ENCODE measurements at places on chromosomes 3 and 15. TPM values are rescaled to one million over a fixed set of nuclear protein-coding genes. Genes with fewer than 3 reads are reported as not detected.

- H3K4me1 ChIP-seq: no peaks in the 10 kb centered on the region
- H3K36me3 ChIP-seq: no peaks in the 10 kb centered on the region
- H3K4me3 ChIP-seq: no peak overlapping the region
- no peak for DNase-seq
- peaks cover 33% of the 10 kb centered on the region for H3K27me3 ChIP-seq
- H3K27ac ChIP-seq: no peak overlapping the region
These were observed 3.3 kb downstream of the CHRD start for GRCh38 chr3:184383033-184383740.

GRCh38 chr15:59993950-59994401, 10.1 kb upstream of the FOXB1 start:
- DNase-seq: peak; percentile 85
- H3K27me3 ChIP-seq: peaks cover 5% of the 10 kb centered on the region
- H3K4me3 ChIP-seq: peak overlapping the region; percentile 88

DNA sequence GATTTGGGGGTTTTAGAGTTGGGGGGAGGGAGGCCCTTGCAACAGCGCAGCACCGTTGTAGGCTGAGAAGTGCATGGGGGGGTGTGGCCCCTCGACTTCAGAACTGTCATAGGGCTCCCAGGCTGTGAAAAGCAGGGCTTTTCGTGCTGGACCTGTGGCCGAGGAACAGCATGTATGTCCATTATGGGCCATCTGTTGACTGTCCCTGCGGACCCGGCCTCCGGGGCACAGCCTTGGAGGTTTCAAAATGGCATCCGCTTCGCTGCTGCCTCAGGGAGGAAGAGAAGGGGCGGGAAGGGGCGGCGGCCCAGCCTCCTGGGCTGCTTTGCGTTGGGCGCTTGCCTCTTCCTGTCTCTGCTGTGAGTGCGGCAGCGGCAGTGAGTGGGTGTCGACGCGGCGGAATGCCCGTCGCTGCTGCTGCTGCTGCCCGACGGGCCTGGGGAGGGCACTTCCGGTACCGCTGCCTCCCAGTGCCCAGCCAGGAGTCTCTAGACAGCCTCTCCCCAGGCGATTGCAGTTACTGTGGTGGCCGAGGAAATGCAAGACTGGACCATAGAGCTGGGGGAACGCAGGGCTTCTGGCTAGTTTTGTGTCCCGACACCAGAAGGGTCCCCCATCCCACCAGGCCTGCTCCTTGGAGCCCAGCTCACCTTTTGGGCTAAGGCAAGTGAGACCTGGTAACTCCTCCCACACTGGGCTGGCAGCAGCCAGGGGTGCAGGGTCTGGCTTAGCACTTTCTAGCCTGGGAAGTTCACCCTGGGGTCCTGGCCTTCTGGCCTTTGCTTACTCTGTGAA, 1.9 kb downstream of the GNAI2 start:
- H3K36me3 ChIP-seq: peaks cover 11% of the 10 kb centered on the region
- H3K27me3 ChIP-seq: no peaks in the 10 kb centered on the region
- H3K27ac ChIP-seq: no peak overlapping the region
- H3K4me3 ChIP-seq: peak overlapping the region; percentile 96
- H3K4me1 ChIP-seq: peaks cover 15% of the 10 kb centered on the region
- DNase-seq: peak; percentile 85

DNA sequence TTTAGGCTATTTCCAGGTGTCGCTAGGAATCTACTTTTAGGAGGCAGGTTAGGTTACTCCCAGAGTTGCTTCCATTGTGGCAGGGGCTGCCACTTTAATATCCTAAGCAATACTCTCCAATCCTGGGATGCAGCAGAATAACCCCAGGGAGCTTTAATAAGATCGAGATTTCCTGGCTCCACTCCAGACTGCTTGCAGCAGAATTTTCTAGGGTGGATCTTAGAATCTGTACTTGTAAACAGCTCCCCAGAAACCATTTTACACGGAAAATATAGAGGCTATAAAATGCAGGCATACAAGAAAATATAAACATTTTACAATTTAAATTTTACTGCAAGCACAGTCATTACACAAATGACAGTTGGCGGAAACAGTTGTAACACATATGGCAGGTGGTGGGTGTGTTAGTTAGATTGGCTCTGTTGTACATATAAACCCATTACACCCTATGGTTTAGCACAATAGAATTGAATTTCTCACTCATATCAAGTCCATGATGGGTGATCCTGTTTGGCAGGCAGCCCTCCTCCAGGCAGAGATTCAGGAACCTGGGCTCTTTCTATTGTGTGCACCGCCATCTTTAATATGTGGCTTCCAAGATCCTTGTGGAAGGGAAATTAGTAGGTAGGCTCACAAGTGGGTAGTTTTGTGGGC, 35.0 kb upstream of the TNFAIP8L3 start:
- no peaks in the 10 kb centered on the region for H3K4me1 ChIP-seq
- no peak for DNase-seq
- no peaks in the 10 kb centered on the region for H3K27me3 ChIP-seq

GRCh38 chr3:149371001-149371722, 6.3 kb downstream of the TM4SF1 start:
- peaks cover 5% of the 10 kb centered on the region for H3K4me1 ChIP-seq
- no peaks in the 10 kb centered on the region for H3K36me3 ChIP-seq
- no peak overlapping the region for H3K4me3 ChIP-seq
- no peak for DNase-seq
- no peak overlapping the region for H3K27ac ChIP-seq

GRCh38 chr15:80207887-80208286, 44.1 kb downstream of the CTXND1 start:
- peak overlapping the region; percentile 31 for H3K4me3 ChIP-seq
- no peaks in the 10 kb centered on the region for H3K27me3 ChIP-seq
- DNase-seq: no peak
- H3K27ac ChIP-seq: no peak overlapping the region
- no peaks in the 10 kb centered on the region for H3K36me3 ChIP-seq
- H3K4me1 ChIP-seq: no peaks in the 10 kb centered on the region

- no peaks in the 10 kb centered on the region for H3K4me1 ChIP-seq
- DNase-seq: peak; percentile 58
- no peak overlapping the region for H3K4me3 ChIP-seq
- H3K27me3 ChIP-seq: no peaks in the 10 kb centered on the region
- H3K36me3 ChIP-seq: peaks cover 3% of the 10 kb centered on the region
- no peak overlapping the region for H3K27ac ChIP-seq
These were observed 445.1 kb upstream of the RBMS3 start for GRCh38 chr3:28835751-28836150.

DNA sequence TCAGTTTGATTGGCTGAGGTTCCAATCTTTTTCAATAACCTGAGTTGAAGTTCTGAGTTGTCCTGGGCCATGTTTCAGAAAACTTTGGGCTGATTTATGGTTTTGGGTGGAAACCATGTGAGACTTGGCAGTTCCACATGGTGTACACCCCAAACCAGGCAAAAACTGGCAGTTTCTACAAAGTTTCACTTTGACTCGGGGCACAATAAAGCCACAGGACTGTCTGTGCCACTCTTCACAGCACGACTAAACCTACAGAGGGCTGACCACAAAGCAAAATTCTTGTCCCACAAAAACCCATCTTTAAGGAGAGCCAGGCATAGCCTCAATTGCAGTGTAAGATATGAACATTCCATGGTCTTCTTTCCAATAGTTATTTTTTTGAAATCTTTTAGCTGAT, 155.0 kb downstream of the DUT start:
- no peak overlapping the region for H3K27ac ChIP-seq
- H3K4me3 ChIP-seq: no peak overlapping the region
- no peaks in the 10 kb centered on the region for H3K4me1 ChIP-seq
- H3K27me3 ChIP-seq: no peaks in the 10 kb centered on the region

DNA sequence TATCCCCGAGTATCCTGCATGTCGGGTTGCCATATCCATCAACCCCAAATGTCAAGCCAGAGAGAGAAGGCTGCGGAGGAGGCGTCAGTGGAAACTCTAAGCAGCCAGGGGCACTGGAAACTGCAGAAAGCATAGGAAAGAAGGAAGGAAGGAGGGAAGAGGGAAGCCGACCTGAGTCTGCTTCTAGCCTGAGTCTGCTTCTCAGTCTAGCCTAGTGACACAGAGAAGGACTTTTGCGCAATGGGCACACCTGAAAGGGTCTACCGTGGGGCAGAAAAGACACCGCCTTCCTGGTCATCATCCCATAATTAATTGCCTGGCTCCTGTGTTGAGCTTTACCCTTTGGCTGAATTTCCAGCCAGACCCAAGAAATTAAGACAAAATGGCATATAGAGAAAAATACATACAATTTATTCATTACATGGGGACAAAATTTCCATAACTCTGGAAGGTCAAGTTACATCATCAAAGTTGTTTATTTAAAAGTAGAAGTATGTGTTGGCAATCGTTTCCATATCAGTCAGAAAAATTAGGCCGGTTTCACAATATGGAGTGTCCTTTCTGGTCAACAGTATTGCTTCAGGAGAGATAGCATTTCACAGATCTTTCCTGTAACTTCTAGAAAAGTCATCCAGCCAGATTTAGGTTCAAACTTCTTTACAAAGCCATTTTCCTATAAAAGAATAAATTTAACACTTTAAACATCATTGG, 10.3 kb downstream of the BCL2A1 start:
- no peaks in the 10 kb centered on the region for H3K4me1 ChIP-seq
- no peaks in the 10 kb centered on the region for H3K36me3 ChIP-seq
- H3K4me3 ChIP-seq: no peak overlapping the region
- no peak overlapping the region for H3K27ac ChIP-seq

GRCh38 chr3:71370467-71370866, 213.1 kb downstream of the FOXP1 start:
- H3K27me3 ChIP-seq: no peaks in the 10 kb centered on the region
- no peak overlapping the region for H3K27ac ChIP-seq
- H3K36me3 ChIP-seq: no peaks in the 10 kb centered on the region
- H3K4me1 ChIP-seq: peaks cover 9% of the 10 kb centered on the region
- DNase-seq: no peak
- H3K4me3 ChIP-seq: no peak overlapping the region

GRCh38 chr15:60110909-60111308, 106.8 kb downstream of the FOXB1 start:
- peaks cover 4% of the 10 kb centered on the region for H3K36me3 ChIP-seq
- peaks cover 7% of the 10 kb centered on the region for H3K4me1 ChIP-seq
- no peak overlapping the region for H3K27ac ChIP-seq
- no peak for DNase-seq

DNA sequence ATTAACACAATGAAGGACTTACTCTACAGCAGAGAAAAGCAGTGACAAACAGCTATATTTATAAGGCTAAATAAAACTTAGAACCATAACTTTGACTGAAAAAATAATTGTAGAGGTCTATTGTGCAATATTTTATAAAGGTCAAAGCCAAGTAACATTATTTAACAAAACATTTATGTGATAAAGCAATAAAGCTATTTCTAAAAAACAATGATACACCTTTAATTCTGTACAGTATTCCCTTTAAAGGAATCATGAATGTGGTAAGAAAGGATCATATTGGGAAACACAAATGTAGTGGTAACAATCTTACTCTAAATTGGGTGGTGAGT, 236.4 kb downstream of the ISL2 start:
- H3K27ac ChIP-seq: no peak overlapping the region
- no peaks in the 10 kb centered on the region for H3K4me1 ChIP-seq
- H3K36me3 ChIP-seq: 0 out of 2 replicates have a peak, but pooled peaks cover 1% of the 10 kb centered on the region
- no peaks in the 10 kb centered on the region for H3K27me3 ChIP-seq
- no peak for DNase-seq

- peaks cover 4% of the 10 kb centered on the region for H3K4me1 ChIP-seq
- no peaks in the 10 kb centered on the region for H3K36me3 ChIP-seq
- H3K27me3 ChIP-seq: no peaks in the 10 kb centered on the region
- no peak overlapping the region for H3K4me3 ChIP-seq
- H3K27ac ChIP-seq: no peak overlapping the region
- no peak for DNase-seq
These were observed 199.3 kb upstream of the GOLIM4 start for GRCh38 chr3:168295027-168295426.

GRCh38 chr3:155771126-155771525, 26.3 kb upstream of the PLCH1 start:
- H3K27ac ChIP-seq: no peak overlapping the region
- no peaks in the 10 kb centered on the region for H3K27me3 ChIP-seq
- DNase-seq: no peak
- peaks cover 11% of the 10 kb centered on the region for H3K36me3 ChIP-seq
- H3K4me3 ChIP-seq: no peak overlapping the region

DNA sequence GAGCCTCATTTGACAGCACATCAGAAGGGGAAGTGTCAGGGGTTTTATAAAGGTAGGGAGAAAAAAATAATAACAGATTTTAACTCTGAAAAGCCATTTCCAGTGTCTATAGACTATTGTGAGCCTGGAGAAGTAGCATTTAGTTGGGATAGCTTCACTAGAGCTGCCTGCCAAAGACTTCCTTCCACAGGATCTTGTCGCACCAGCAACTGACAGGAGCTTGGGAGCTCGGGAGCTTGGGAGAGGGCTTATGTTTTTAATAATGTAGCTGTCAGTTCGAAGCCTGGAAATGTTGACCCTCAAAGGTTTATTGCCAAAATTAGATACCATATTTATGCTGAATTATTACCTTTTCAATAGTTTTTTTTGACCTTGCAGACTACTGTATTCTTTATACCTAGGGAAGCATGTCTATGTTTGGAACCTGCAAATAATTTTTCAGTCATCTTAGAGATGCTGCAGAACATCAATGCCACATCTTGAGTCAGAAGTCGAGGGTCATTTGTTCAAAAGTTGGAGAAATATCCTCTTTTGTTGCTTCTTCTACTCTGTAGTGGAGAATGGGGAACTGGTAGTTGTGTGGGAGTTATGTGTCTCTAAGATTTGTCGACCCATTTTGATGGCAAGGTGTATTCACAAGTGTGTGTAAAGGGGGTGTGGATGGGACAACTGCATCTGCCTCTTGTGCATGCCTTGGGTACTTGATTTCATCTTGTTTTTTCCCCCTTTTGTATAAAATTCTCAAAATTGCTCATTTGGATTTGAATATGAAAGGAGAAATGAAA, 41.7 kb downstream of the ARPP21 start:
- H3K4me3 ChIP-seq: no peak overlapping the region
- no peaks in the 10 kb centered on the region for H3K4me1 ChIP-seq
- H3K36me3 ChIP-seq: no peaks in the 10 kb centered on the region
- no peaks in the 10 kb centered on the region for H3K27me3 ChIP-seq

DNA sequence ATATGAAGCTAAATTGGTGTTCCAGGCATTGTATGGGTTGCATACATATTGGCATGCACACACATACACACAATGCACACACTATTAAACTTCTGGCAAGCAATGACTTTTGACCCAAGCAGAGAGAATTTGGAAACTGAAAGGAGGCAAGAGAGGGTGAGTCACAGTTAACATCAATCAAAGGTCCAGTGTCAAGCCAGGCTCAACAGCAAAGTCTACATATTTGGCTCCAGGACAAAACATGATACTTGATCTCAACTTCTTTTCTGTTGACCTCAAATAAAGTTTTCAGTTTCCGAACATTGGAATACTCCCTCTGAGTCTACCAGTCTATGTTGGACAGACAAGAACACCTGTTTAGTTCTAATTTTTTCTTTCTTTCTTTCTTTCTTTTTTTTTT, 28.3 kb downstream of the IL12A start:
- DNase-seq: no peak
- H3K27me3 ChIP-seq: no peaks in the 10 kb centered on the region
- H3K4me3 ChIP-seq: no peak overlapping the region
- no peak overlapping the region for H3K27ac ChIP-seq

- no peaks in the 10 kb centered on the region for H3K4me1 ChIP-seq
- no peaks in the 10 kb centered on the region for H3K27me3 ChIP-seq
- H3K36me3 ChIP-seq: no peaks in the 10 kb centered on the region
These were observed at the start of gene PRSS50 for GRCh38 chr3:46717447-46718231. TSS of gene PRSS50 (minus strand) at chr3:46717869. CDS start at chr3:46717824, 45 bp downstream.

CORO2B gene
- total RNA-seq: 3.2 TPM

IQCF5 gene
- total RNA-seq: not detected

CCDC33 gene
- 4.5 TPM for total RNA-seq

SOX14 gene
- 0.57 TPM for total RNA-seq

TRH gene
- total RNA-seq: not detected

ADAMTSL3 gene
- 0.77 TPM for total RNA-seq

IMP3 gene
- total RNA-seq: 106 TPM

ADIPOQ gene
- total RNA-seq: not detected

TRPM1 gene
- total RNA-seq: not detected

CTXND1 gene
- total RNA-seq: not detected

TICRR gene
- 26.0 TPM for total RNA-seq
